Right ventricle myocardium superior (tissue), 1 donor: ENCODE measurements at places on chromosomes 12 and 14. TPM values are rescaled to one million over a fixed set of nuclear protein-coding genes. Genes with fewer than 3 reads are reported as not detected.

Gene MUCL1
- total RNA-seq: not detected

Gene NYNRIN
- total RNA-seq: 8.8 TPM

Gene SLC5A8
- total RNA-seq: not detected

Gene SMAGP
- total RNA-seq: 2.8 TPM

Gene LRRC10
- 40.5 TPM for total RNA-seq

Gene YY1
- 48.1 TPM for total RNA-seq
